Stimulated activated CD4-positive, alpha-beta T cell treated with anti-CD3 and anti-CD28 coated beads, Interleukin-1b, Interleukin-23, amount 100 ng/mL, for 1 hour (primary cell): ENCODE measurements at places on chromosomes 1 and 21.
A peak's percentile ranks its signal among the peaks of the same experiment; 100 is the strongest.

DNA sequence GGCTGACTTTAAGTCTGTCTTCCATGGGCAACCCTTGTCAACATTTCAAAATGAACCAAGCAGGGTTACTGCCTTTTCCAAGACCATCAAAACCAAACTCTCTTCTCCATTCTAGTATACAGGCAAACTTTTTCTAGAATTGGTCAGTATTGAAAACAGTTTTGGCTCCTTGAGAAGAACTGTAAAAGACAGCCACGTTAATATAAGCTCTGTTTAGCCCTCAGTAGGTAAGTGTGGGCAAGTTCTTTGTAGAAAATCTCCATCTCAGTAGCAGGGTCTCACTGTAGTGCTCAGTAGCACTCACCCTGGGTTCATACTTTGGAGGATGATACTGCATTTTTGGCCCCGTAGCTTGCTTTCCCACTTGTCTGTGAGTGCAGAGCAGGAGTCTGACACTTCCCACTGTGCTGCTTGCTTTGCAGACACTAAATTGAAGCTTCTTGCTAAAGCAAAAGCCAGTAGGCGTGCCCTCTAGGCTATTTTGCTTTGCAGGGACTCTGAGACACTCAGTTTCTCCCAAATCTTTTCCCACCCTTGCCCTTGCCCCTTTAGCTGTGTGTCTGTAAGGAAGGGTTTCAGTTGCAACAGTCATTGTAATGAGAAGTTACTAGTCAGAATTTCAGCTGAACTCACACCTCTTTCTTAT is 34.3 kb upstream of the CACYBP start:
- DNase-seq = no peak

DNA sequence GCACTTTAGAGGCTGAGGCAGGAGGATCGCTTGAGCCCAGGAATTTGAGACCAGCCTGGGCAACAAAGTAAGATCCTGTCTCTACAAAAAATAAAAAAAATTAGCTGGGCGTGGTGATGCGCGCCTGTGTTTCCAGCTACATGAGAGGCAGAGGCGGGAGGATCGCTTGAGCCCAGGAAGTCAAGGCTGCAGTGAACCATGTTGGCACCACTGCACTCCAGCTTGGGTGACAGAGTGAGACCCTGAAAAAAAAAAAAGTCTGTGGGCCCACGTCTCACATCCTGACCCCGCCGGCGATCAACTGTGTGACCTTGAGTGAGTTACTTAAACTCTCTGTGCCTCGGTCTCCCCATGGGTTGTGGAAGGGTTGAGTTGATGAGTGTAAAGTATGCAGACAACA is 12.7 kb upstream of the ZBTB21 start:
- no peak for DNase-seq

DNA sequence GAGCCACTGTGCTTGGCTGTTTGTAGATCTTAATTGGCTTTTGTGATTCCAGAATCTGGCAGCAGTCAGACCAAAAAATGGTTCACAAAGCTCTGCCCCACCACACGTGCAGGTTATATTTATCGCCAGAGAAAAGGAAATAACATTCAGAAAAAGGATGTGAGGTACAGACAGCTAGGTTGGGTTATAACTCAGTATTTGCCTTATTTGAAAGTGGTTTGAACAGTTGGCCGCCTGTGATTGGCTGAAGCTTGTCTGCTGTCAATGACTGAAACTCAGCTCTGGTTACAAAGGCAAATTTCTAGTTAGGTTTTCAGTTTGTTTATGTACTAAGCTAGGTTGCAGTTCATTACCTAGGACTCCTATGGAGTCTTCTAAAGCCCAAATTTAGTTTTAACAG is 9.6 kb downstream of the SH3BGR start:
- no peak for DNase-seq

DNA sequence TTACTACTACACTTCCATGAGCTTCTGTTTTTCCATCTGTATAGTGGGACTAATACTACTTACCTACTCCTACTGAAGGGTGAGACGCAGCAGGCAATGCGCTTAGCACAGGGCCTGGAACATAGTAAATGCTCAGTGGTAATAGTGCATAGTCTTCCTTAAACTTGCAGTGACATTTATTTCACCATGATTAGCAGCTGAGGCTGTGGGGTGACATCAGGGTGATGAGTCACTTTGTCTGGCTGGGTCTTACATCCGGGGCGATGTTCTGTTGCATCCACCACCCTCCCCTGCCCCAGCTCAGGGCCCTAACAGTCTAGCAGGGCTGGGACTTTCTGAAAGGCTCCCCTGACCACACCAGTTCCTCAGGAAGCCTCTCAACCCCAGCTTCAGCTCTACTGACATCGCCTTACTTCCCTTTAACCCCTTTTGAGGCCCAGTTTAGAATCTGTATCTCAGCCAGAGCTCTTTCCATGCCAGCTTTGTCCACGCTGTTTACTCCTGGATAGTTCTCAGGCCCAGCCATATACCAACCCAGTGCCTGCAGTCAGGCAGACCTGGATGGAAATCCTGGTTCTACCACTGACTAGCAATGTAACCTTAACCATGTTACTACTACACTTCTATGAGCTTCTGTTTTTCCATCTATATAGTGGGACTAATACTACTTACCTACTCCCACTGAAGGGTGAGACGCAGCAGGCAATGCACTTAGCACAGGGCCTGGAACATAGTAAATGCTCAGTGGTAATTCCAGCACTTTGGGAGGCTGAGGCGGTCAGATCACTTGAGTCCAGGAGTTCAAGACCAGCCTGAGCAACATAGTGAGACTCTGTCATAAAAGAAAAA is 66.3 kb downstream of the CD58 start:
- peak; percentile 43 for DNase-seq

DNA sequence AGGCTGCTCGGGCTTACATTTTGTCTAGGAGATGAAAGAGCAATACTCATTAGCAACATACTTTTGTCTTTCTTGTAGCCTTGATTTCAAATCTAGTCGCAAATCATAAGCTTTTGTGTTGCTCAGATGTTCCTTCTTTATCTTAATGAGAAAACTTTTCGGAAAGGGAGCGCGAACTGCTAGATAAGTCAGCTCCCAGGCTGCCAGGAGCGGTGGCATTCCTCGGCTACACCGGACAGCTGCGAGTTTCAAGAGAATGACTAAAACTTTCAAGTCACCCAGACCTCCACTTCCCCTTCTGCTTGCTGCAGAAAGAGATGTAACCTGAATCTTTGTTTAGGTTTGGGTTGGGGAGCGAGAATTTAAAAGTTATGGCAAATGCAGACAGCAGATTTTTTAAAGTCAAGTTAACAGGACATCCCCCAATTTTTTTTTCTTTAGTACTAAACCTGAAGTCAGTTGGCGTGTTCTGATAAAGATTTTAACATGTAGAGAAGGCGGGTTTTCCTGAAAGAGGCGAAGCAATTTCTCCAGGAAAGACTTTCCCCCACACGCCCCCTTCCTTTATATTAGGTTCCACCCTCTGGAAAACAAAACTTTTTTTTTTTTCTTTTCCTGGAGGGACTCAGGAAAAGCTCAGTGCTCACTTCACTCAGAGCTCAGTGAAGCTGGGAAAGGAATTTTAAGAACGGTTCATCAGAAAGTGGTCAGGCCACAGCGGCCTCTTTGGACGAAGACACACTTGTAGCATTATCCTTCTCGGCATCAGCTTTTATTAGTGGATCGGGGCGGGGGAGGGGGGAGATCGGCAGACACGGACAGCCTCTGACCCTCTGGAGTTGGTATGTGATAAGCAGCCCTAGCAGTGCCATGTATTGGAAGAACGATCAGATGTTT is at the start of gene LHX8:
Gene LHX8 (plus strand): TSS at position 639 of the 897 bp plus-strand sequence. CDS start 2,227 bp downstream, outside the sequence.
- no peak for DNase-seq

GRCh38 chr21:45001134-45002095 is 61.6 kb downstream of the SLX9 start:
- no peak for DNase-seq

GRCh38 chr21:25689226-25689625 is 45.5 kb downstream of the ATP5PF start:
- DNase-seq = no peak

- DNase-seq = no peak
Measured at GRCh38 chr1:57329937-57330336, 93.9 kb downstream of the DAB1 start.

DNA sequence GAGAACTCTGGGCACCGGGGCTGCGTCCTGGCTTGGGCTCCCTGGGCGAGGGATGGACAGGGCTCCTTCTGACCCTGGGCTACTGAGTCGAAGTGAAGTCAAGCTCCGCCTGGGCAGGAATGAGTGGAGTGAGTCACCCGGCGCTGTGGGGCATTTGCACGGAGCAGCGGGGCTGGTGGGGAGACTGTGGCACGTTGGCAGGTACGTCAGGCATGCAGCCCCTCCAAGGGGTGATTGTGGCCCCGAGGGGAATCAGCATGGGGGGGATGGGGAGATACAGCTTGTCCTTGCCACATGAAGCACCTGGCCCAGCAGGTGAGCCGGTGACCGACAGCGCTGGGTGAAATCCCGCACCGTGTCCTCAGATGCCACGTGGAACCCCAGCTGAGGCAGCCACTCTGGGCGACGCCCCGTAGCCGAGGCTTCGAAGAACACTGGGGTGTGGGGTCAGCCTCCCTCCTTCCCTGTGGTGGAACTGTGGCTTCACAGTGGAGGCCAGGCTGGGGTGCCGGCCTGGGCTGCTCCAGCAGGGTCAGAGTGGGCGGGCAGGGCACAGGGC is 62.3 kb downstream of the COL18A1 start:
- DNase-seq = no peak

DNA sequence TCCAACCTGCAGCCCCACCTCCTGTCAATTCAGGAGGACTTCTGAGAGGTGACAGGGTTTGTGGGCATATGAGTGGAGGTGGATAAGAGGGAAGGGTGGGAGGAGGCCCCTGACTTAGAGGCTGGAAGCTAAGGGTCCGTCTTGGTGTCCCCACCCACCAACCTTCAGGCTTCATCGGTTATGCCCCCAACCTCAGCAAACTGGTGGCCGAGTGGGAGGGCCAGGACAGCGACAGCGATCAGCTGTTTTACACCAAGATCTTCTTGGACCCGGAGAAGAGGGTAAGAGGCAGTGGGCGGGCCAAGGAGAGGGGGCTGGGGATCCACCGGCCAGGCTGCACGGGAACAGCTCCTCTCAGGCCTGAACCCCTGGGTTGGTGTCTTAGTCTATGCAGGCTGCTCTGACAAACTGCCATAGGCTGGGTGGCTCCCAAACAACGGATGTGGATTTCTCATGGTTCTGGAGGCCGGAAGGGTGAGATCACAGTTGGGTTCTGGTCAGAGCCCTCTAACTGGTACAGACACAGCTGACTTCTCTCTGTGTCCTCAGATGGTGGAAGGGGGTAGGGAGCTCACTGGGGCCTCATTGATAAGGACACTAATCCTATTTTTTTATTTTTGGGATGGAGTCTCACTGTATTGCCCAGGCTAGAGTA is 18.1 kb downstream of the PLOD1 start:
- no peak for DNase-seq

GRCh38 chr1:232291261-232291660 is 338.7 kb downstream of the SIPA1L2 start:
- no peak for DNase-seq

DNA sequence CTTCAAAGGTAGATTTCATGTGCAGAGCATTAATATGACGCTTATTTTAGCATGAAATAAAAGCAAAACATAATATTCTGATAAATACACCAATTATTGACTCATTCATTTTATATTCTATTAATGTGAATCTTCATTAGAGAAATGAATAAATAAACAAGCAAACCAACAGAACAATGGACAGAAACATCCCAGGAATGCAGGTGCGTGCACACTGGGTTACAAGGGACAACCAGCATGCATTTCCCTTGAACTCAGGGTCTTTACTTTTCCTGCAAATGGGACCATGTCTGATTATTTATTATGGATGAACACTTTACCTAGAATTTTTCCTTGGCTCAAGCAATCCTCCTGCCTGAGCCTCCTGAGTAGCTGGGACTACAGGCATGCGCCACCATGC is 13.5 kb downstream of the LRRC53 start:
- no peak for DNase-seq

- no peak for DNase-seq
Measured at GRCh38 chr1:226973371-226973897, 33.3 kb downstream of the COQ8A start.

GRCh38 chr1:154880671-154881070 is 10.6 kb upstream of the KCNN3 start:
- DNase-seq = no peak

DNA sequence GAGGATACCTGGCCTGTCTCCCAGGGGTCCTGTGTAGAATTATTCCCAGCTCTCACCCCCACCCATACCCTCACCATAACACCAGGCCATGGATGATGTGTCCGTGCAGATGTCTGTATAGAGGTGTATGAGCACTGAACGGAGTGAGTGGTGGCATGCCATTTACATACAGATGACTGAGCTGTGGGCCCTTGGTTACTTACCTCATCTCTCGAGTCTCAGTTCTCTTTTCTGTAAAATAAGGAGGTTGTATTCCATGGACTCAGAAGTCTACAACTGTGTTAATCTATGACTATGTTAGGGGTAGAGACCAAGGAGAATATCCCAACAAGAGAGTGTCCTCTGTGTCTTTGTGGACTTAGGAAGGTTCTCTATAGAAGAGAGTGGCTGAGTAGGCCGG is 65.6 kb upstream of the CD1D start:
- no peak for DNase-seq

DNA sequence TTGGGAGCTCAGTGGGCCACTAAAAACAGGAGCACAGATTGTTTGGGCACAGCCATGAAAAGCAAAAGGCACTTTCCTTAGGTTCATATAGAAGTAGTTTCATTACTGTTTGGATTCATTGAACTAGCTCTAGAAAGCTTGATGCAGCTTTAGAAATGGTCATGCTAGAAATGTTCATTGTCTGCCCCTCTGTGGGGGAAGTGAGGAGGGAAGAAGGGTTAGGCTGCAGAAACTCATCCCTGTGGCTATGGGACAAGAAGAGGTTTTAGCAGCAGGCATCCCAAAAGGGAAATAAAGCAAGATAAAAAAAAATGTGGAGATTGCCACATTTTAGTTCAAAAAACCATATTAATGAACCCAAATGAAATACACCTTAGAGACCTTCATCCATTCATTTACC is 359.6 kb upstream of the PTBP2 start:
- no peak for DNase-seq

GRCh38 chr1:147627435-147628110 is 42.8 kb downstream of the ACP6 start:
- DNase-seq = no peak

- DNase-seq = no peak
Measured at GRCh38 chr1:229037806-229038405, 233.0 kb upstream of the RAB4A start.

DNA sequence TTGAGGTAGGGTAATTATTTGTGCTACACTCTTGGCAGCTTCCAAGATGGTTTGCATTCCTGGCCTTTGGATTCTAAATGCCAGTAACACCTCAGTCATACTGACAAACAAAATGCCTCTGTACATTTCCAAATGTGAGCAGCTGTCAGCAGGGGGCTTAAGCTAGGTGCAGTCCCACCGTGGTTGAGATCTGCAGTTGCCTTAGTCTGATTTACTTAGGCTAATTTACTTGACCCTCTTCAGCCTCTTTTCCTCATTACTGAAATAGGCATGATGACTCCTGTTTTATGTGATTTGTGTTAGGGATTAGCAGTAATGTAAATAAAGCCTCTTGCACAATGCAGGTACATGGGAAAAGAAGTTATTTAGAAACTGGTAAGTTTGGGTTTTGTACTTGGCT is 13.5 kb upstream of the SPATA1 start:
- no peak for DNase-seq
